ENCODE measurements at places on chromosomes 1 and 21.

DNA sequence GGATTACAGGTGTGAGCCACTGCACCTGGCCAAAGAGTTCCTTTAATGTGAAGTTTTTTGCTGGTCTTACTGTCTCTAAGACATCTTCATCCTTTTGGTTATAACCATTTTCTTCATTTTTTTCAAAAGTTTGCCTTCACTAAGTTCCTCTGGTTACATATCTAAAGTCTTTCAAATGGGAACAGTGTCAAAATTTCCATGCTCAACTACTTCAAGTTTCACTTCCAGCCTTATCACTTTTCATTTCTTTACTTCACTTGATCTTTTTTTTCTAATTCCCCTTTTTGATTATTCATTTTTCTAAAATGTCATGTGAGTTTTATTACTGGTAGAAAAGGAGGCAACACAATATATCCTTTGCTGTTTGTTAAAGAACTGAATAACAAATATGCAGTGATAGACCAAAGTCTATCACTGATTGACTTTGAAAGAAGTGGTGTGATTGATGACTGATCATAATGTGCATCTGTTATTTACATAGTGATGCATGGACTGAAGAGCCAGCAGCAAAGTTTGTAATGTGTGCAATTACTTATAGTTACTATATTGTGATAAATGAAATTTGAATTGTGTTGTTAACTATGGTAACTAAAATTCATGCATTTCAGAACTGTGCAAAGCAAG is 16.0 kb upstream of the ZFYVE9 start:
- no peak for DNase-seq

DNA sequence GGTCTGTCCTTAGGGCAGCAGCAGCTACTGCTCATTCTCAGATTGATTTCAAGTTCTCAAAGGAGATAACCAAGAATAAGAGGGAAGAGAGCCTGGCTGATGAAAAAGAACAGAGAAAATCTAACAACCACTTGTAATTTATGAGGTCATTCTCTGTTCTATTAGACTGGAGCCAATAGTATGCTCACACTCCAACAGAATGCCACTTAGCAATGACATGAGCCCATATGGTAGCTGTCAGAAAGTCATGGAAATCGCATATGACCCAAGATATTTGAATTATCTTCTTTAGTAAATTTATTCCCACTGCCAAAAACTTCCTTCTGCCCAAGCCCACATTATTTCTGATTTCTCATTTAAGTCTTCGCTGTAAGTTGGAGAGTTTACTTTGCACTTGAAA is 53.7 kb upstream of the PLA2G4A start:
- DNase-seq: no peak

- no peak for DNase-seq
These were observed 135.0 kb downstream of the PTPN14 start for GRCh38 chr1:214416417-214416816.

GRCh38 chr1:177451191-177451590 is 280.4 kb downstream of the BRINP2 start:
- DNase-seq: no peak

DNA sequence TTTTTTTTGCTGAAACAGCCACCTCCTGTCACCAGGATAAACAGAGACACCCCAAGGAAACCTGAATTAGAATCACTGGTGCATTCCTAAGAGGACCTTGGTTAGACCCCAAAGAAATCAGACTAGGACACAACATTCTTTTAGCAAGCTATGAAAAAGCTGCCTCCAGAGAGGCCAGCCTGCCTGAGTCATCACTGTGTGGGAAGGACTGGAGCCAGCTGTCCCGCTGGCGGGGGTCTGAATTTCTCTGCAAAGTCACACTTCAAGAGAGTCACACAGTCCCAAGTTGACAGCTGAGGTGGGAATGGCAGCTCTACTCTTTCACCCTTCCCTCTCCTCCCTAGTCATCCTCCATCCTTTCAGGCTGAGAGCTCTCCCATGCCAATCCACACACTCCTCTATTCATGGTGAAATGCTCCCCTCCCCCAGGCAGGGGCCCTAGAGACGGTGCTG is 405.0 kb upstream of the POU3F1 start:
- DNase-seq: peak; percentile 63

DNA sequence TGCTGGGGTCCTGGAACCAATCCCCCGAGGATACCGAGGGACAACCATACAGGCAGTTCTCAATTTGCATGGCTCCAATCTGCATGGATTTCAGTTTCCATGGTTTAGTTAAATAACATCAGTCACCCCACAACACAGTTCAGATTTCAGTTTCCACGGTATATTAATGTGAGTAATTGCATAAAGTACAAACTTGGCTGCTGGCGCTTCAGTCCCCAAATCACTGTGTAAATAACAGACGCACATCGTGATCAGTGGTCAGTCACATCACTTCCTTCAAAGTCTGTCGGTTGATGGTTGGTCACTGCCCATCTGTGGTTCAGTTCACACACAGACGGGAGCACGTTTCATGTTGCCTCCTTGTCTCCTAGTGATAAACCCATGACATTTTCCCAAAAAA is 66.4 kb upstream of the LPGAT1 start:
- DNase-seq: no peak

DNA sequence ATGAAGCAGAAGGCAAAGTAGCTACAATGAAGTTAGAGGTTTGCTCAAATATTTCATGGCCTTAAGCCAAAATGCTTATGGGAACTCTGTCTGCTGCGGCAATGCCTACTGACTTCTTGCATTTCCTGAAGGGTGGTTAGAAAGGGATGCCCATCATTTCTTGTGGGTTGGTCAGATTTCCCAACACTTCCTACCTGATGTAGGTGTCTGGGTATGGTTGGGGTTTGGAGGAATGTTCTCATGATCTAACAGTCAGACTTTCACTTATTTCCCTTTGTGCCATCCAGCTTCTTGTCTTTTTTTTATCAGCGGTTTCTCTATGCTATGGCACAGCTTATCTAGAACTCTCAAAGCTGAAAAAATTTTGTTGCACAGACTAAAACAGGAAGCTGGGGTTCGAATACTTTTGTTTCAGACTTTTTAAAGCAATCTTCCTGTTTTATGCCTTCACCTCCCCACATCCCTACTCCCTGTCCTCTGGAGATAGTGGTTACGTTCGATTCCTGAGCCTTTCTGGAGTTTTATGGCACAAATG is 307.7 kb downstream of the USP25 start:
- DNase-seq: no peak

- DNase-seq: no peak
These were observed 77.4 kb downstream of the APP start for GRCh38 chr21:26093122-26093521.

DNA sequence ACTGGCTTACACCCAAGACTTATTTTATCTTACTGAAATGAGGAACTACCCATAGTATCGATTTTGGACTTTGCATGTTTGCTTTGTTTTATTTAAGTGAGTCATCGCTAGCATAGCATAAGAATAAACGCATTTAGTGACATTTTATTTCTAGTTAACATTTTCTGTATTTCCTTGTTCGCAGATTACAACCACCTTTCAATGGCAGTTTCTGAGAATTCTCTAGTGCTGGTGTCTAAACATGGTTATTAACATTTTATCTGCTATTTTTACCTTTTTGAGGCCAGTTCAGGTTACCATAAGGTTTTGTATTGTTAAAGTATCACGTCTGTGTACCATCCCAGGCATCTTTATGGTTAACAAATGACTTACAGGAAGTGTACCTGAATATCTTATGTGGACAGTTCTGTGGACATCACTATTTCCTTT is 24.5 kb downstream of the EEIG2 start:
- no peak for DNase-seq

GRCh38 chr1:215198021-215198420 is 115.5 kb downstream of the KCNK2 start:
- no peak for DNase-seq

GRCh38 chr1:73783352-73783751 is 414.6 kb downstream of the LRRIQ3 start:
- no peak for DNase-seq

GRCh38 chr1:72357411-72357810 is 75.1 kb upstream of the NEGR1 start:
- DNase-seq: no peak

GRCh38 chr1:68379085-68379478 is 70.7 kb downstream of the RPE65 start:
- no peak for DNase-seq
